Uterus (tissue), 4 donors: ENCODE measurements at places on chromosomes 3 and 15. TPM values are rescaled to one million over a fixed set of nuclear protein-coding genes. Genes with fewer than 3 reads are reported as not detected.

ADGRG7 gene
- total RNA-seq: not detected

EMC7 gene
- total RNA-seq: 12.4 TPM

FSTL1 gene
- 311 TPM for total RNA-seq

PLA2G4B gene
- total RNA-seq: 5.8 TPM

ZCWPW2 gene
- not detected for total RNA-seq

SNRPA1 gene
- total RNA-seq: 3.2 TPM

CPNE4 gene
- not detected for total RNA-seq

KCNMB3 gene
- 6.2 TPM for total RNA-seq

CISH gene
- 5.6 TPM for total RNA-seq

PRKCD gene
- total RNA-seq: under 0.01 TPM

AMIGO3 gene
- total RNA-seq: not detected

MYD88 gene
- total RNA-seq: 17.5 TPM

DNA sequence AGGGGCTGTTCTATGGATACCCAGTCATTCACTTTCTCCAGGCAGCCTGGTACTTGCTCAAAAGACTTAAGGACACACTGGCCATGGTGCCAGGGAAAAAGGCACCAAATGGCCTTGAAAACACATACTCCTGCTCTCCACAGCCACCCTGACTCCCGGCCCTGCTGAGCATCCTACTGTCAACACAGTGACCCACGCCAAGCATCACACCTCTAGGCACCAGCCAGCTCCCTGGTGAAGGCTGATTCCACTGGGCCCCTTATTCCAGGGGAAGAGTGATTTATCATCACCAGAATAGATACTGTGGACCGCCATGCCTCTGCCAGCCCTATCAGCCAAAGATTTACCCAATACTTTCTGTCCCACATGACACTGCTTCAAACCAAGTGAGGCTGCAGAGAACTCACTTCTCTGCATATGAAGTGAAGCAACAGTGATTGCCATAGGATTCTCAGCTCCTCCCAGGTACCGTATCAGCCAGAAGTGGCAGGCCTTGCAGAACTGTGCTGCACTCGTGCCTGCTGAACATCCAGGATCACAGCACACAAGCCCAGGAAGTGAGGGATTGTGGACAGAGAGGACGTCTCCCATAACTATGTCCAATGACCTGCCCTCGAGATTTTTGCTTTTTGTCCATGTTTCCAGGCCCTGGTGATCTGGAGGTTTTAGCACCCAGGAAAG, 63.7 kb downstream of the WHAMM start:
- no peak for DNase-seq

DNA sequence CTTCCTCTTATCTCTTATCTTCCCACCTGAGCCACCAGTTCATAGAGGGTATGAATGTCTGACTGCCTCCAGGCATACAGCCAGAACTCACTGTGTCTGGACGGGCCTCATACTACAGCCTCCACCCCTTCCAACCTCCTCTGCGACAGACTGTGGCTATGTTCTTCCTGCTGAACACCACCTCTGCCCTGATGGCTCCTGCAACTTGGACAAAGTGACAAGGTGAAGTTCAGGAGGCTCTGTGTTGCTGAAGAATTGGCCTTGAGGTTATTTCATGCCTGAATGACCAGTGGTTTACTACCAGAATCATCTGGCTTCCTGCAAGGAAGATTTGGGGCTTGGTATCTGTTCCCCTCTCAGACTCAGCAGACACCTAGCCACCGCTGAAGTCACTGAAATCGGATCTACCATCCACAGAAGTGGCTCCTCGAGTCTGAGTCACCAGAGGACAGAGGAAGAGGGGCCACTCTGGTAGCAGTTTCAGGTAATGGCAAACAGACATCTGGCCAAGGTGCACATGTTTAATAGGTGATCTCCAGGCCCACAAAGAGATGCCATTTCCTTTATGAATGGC, 14.2 kb upstream of the ULK3 start:
- no peak for DNase-seq

DNA sequence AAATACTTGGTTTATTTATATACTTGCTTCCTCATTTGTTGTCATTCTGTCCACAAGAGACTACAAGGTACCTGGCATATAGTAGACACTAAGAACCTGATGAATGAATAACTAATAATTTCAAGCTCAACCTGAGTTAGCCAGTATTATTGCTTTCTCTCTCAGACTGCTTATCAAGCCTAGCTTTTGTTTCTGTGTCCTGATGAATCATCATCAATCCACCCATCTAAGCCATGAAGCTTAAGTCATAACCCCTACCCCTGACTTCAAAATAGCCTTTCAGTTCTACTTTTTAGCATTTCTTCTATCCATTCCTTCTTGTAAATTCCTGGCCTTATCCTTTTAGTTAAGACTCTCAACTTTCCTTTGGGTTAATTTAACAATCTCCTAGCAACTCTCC, 420.8 kb downstream of the EPHA6 start:
- no peak for DNase-seq

- DNase-seq: no peak
Observed at GRCh38 chr3:168154089-168154488, 58.4 kb upstream of the GOLIM4 start.

DNA sequence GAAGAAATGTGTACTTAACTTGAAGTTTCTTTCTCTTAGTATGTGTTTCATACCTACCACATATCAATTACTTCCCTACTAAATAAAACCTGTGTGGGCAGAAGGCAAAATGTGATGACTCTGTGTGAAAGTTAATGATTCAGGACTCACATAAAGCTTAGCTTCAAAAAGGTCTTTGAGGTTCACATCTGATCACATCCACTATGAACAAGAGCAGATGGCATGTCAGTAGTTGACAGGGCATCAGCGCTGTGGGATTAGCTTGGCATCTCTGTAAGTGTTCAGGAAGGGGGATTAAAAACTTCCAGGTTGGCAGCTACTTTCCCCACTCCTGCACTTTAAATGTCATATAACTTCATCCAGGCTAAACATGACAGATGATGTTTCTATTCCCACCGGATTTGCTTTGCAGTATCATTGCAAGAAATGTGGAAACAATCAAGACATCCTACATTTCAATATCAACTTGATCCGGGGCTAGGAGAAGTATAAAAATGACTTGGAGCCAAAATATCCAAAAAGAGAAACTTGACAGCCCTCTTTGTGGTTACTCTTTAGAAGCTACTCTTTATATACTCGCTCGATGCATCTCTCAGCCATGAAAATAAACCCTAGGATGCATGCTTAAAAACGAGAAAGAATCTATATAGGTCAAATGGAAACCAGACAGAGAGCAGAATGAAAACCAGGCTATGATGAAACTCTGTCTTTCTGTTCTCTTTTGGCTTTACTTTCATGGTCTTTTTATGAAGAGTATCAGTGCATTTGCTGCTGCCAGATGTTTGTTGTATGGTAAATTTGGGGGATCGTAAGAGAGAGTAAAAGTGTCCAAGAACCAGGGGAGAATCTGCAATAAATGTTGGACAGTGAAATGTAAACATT, 273.1 kb upstream of the ALCAM start:
- no peak for DNase-seq

DNA sequence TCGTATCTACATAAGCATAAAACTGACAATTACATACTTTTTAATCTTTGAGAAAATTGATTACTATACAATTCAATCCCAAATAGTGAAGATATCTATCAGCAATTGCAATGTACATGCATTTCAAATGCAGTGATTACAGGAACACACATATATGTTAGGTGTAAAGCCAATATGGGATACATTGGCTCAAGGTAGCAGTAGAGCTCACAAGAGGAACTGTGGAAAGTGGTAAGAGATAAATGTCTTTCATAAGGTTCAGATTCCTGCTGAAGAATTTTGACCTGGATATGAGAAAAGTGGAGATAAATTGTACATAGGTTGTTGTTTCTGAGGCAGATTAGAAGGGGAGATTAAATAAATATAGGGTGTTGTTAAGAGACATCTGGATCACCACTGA, 1280.5 kb downstream of the OTOL1 start:
- DNase-seq: no peak

- no peak for DNase-seq
Observed at GRCh38 chr3:5294356-5294755, 106.8 kb downstream of the EDEM1 start.

- DNase-seq: no peak
Observed at GRCh38 chr3:115975353-115975752, 352.0 kb downstream of the GAP43 start.

DNA sequence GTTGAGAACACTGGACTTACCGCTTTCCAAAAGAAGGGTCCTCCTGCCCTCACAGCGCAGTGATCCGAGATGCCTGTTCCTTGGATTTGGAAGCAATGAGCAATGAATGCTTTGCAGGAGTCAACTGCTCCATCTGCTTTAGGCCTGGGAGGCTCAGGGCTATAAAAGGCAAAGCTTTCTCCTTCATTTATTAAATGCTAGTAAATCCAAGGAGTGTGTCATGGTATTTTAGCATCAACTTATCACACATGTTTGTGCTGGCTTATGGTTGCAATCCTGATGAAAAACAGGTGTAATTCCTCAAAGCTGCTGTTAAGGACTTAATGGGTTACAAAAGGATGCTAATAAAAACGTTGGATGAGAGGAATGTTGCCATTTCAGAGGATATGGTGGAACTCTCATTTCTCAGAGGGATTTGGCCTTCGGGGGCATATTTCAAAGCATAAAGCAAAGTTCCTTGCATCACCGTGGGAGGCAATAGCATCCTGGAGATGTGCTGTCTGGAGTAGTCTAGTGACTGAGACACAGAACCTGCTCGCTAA, 158.5 kb upstream of the TPM1 start:
- DNase-seq: peak; percentile 53

- no peak for DNase-seq
Observed at GRCh38 chr3:13637311-13637891, 88.5 kb downstream of the FBLN2 start.

DNA sequence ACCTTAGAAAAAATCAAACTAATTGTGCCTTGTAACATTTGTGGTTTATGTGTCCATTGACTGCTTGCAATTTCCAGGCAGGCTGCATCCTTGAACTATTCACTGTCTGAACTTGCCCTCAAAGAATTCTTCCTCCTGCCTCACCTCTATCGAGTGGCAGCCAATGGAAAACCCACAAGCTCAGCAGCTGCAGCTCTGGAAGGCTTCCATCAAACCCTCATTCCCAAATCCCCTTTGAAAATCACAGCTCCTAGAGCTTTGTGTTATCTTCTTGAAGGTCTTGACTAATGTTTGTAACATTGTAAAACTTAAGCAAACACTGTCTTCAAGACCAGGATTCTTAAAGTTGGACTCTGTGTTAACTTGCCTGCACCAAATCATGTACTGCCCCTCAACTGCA, 81.1 kb downstream of the FILIP1L start:
- DNase-seq: no peak

- DNase-seq: no peak
Observed at GRCh38 chr3:79056498-79056897, 711.3 kb downstream of the ROBO1 start.

GRCh38 chr15:58487041-58487723, 55.4 kb downstream of the LIPC start:
- no peak for DNase-seq

- no peak for DNase-seq
Observed at GRCh38 chr15:74869372-74869725, 3.8 kb downstream of the SCAMP2 start.

GRCh38 chr3:26246901-26247300, 375.7 kb upstream of the LRRC3B start:
- DNase-seq: no peak

- DNase-seq: no peak
Observed at GRCh38 chr3:10170915-10171478, 6.3 kb downstream of the IRAK2 start.

- no peak for DNase-seq
Observed at GRCh38 chr3:122843604-122844003, 48.7 kb downstream of the SLC49A4 start.

GRCh38 chr3:143875546-143875945, 27.3 kb upstream of the SLC9A9 start:
- DNase-seq: no peak

GRCh38 chr15:88911766-88912118, 1.4 kb downstream of the MFGE8 start:
- DNase-seq: peak; percentile 57

DNA sequence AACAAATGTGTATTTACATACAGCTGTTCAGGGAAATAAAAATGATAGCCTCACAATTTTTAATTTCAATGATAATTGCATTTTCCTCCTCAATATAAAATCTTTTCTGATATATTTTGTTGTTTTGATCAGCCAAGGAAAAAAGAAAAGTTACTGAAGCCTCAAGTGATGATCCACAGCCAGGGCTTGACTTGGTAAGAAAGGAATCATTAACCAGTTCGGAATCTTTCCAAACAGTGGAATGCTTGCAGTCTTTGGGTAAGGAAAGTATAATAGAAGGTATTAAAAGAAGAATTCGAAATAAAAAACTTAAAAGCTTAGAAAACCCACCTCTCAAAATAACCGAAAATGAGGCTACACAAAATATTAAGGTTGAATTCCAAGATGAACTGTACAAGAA, 1.0 kb downstream of the TOPAZ1 start:
- no peak for DNase-seq

DNA sequence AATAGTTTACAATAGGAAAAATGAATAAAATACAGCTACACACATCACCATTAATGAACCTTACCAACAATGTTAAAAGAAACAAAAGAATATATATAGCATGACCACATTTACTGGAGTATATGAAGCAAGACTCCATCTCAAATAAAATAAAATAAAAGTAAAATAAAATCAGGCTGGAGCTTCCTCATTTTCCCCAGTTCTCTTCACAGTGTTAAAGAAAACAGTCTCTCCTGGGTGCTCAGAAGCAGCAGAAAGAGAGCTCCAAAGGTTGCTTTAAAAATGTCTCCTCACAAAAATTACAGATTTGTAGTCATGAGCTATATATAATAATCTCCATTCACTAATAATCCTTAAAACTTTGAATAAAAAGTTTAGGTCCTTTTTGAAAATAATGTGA, 48.8 kb downstream of the PIK3CB start:
- no peak for DNase-seq

- DNase-seq: no peak
Observed at GRCh38 chr15:34065261-34065660, 26.3 kb upstream of the AVEN start.

DNA sequence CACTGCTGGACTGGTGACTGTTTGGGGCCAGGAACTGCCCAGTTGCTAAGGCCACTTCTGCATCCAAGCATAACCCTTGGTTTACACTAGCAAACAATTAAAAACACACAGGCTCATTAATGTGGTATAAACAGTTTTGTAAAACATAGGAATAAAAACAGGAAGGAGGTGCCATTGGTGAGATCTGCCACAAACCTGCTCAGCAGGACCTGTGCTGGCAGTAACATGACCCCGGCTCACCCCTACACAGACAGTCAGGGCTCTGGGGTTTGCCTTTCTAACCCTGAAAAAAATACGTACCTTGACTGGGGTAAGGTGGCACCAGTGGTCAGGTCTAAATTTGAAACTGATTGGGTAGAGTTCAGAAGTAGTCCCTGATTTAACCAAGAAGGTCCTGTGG, 76.2 kb downstream of the ATP1B3 start:
- DNase-seq: no peak

- DNase-seq: no peak
Observed at GRCh38 chr3:88947013-88947412, 160.4 kb upstream of the EPHA3 start.
